ENCODE measurements at places on chromosomes 16 and 17.

DNA sequence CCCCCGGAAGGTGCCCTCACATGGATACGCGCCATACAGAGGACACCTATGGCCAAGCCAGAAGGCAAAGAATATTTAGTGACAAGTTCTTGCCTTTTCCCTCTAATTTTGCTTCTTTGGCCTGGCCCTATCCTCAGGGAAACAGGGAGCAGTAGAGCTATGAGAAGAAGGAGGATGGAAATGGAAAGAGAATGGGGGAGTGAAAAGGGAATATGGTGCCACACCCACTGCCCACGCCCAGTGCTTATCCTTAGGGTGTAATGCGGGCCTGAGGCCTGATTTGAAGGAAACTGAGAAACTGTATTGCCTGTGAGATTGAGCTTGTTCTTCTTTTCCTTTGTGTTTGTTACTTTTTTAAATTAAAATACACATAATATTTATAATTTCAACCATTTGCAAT lies 255.1 kb downstream of the HS3ST3A1 start:
- no peak for DNase-seq

GRCh38 chr16:72937360-72937759 lies 110.6 kb downstream of the ZFHX3 start:
- DNase-seq = peak; percentile 18

GRCh38 chr17:63515426-63515825 lies 7.7 kb upstream of the KCNH6 start:
- DNase-seq = no peak

DNA sequence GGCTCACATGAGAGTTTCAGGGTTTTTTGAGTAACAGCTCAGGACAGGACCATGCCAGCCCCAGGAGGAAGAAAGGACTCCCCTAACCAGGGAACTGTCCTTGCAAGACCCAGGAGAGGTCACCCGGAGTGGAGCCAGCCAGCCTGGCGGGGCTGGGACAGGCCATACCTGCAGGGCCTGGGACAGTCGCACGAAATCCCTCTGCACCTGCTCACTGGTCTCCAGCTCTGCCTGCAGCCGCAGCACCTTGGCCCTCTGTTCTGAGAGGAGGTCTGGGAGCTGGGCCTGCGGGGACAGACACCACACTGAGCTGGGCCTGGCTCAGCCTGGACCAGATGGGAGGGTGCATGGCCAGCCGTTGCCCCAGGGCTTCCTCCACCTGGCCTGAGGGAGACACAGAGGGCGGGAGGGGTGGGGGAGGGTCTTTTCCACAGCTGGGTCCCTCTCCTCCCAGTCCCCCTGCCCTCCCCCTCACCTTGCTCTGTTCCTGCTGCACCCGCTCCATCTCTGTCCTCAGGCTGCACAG lies 19.7 kb downstream of the RABEP2 start:
- DNase-seq = no peak

DNA sequence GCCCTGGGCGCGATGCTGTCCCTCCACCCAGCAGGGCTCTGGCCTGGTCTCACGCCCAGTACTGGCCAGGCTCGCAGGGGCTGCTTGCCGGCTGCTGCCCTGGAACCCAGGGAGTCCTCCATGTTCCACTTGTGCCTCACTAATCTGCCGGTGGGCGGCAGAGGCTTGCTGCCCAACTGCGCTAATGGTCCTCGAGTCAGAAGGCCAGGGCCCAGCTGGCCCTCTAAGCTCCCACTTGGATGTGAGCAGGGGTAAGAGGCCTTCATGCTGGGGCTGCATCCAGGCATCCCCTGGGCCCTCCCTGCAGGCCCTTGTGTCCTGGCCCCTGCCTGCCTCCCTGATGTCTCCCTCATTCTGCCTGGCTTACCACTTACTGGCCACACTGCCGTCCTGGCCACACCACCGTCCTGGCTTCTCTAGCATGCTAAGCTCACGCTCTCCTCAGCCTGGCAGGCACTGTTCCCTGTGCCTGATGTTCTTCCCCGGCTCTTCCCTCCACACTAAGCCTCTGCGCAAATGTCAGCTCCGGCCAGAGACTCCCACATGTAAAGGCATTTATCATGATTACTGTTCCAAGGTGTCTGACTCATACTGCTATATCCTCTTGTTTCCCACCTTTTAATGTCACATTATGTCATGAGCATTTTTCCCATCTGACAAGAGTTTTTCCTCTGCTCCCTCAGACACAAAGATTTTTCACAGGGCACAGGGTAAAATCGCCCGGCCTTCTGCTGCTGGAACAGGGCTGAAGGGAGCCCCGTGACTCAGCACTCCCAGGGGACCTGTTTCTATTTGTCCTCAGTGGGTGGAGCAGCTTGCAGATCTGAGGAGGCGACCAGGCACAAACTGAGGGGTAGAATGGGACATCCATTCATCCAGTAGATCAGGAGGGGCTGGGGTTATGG lies 15.9 kb downstream of the B9D1 start:
- DNase-seq = no peak

DNA sequence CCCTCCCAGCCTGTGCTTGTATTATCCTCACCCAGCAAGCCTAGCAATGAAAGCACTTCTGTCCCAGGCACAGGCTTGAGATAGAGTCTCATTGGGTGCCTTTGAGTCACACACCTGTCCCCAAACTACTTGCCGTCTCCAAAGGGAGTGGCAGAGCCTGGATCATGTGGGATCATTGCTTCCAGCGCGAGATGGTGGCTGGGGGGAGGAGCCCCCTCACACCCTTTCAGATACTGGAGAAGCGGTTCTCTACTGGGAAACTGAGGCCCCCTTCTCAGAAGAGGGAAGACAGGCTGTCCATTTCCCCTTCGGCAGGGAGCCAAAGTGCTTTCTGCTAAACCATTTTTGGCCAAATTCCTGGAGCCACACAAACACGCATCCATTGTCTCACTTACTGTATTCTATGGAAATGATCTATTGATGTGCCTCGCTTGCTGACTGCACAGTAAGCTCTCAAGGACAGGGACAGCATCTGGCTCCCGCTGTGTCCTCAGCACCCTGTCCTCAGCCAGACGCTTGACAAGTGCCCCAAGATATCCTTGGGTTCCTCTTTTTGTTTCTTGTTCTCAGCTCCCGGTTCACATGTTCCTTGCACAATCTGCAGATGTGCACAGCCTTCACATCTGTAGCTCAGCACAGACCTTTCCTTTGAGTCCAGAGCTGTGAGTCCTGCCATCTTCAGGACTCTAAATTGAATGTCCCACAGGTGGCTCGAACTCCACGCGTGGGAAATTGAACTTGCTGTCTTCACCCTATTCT lies 26.0 kb upstream of the DLX3 start:
- no peak for DNase-seq

- no peak for DNase-seq
Measured at GRCh38 chr17:66255527-66255971, 26.3 kb upstream of the APOH start.

- DNase-seq = no peak
Measured at GRCh38 chr17:77315010-77315409, 174.2 kb downstream of the SEC14L1 start.

DNA sequence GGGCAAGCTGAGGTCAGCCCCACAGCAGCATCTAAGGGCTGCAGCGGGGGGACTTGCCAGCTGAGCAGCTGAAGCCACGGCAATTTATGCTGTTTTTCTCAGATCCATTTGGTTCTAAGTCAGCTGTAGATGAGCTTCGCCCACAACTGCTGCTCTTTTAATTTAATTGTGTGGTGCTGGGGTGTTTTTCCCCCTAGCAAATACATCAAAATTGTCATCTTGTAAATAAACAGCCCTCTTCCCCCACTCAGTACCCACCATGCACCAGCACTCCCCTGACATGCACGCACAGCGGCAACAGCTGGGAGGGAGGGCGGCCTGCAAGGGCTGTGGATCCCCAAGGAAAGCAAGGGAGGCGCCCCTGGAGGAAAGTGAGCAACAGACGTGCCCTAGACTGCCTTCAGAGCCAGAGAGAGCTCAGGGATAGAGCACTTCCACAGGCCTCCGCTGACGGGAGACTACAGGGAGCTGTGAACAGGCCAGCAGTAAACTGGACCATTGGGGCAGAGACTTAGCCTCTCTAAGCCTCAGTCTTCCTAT lies 149.5 kb downstream of the TMEM132E start:
- DNase-seq = no peak

DNA sequence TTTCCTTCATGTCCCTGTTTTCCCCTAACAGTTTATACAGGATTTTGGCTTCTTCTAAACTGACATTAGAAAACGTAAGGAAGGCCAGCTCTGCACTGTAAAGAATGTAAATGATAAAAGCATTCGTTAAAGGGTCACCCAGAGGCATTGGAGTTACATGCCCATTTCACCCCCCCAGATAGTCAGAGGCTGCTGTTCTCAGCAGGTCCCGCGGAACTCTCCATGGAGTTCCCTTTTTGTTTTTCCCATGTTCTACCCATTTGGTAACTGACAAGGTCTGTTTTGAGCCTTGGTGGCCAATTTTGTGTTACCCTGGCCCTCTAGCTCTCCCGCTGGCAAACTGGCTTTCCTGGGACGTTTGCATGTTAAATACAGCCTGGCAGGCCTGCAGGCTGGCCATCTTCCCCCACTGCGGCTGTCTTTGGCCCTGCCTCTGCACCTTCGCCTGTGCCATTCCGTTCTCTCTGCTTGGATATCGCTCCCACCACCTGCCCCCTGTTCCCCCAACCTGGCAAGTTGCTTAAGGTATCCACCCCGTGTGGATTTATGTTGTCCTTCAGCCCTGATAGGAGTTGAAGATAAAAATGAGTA lies 49.7 kb downstream of the EPN2 start:
- no peak for DNase-seq

DNA sequence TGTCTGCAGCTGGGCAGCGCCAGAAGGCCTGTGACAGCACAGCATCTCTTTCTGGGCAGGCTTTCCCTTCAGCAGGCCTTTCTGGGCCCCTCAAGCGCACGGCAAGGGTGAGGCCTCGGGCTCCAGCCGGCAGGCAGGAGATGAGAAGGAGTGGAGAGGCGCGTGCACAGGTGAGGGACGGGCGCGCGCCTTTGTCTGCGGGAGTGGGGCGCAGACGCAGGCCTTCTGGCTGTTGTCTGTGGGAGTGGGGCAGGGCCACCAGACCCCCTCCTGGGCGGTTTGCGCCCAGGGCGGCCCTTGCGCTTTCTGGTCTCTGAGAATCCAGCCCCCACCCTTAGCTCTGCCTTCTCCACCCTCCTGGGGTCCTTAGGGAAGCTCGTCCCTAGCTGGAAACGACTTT lies 6.5 kb downstream of the ZNF205 start:
- no peak for DNase-seq

Data from HEK293T (cell line).